ENCODE measurements at places on chromosomes 6 and 20.
A peak's percentile ranks its signal among the peaks of the same experiment; 100 is the strongest.

- no peak for DNase-seq
Observed at GRCh38 chr6:42136508-42137193, 5.8 kb downstream of the C6orf132 start.

GRCh38 chr6:2970753-2971419 lies 481 bp downstream of the SERPINB6 start:
- DNase-seq, result no peak

DNA sequence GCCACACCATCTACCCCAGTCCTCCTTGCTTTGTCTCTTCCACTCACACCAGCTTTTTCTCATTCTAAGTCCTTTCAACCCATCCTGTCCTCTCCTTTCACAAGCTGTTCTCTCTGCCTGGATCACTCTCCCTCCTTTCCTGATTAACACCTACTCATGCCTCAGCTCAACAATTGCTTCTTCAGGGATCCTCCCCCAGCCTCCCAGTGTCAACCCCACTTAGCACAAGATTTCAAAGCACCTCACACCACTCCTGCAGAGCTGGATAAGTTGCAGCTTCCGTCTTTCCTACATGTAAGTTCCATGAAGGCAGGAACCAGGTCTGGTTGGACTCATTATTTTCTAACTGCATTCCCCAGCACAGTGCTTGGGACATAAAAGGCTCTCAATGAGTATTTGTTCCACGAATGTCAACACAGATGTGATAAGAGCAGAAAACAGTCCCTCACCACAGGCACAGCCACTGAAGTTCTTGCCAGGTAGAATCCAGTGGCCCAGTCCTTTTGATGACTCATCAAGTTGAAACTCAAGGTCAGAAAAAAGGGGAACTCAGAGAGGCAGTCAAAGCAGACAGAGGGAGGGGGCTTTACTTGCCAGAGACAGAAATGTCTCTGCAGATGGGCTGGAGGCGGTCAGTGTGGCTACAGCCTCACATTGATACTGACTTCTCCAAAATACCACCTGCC lies 193.4 kb upstream of the PRDM1 start:
- peak; percentile 53 for DNase-seq

DNA sequence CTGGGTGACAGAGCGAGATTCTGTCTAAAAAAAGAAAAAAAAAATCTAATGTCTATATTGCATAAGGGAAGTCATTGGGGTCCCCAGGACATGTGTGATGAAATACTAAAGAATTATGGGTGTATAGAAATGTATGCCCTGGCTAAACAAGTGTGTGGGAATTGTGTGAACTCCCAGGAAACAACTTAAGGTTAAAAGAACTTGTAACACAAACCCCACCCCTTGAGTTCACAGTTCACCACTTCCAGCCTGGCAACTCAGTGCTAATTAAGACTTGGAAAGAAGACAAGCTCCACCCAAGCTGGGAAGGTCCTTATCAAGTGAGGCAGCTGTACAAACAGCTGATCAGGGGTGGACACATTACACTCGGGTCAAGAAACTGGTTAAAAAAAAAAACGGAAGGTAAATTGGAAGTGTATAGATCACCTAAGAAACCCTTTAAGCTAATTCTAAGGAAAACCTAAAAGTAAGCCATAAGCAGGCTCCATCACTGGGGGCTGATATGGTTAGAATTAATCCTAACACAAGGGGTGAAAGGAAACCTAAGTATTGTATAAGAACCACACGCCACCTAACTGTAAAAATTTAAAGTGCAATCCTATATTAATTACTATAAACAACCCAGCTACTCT lies 25.2 kb downstream of the HLA-A start:
- DNase-seq, result no peak

- DNase-seq, result no peak
Observed at GRCh38 chr6:151325075-151326050, 66.0 kb downstream of the ZBTB2 start.

- no peak for DNase-seq
Observed at GRCh38 chr20:11329271-11329670, 588.4 kb upstream of the BTBD3 start.

- DNase-seq, result no peak
Observed at GRCh38 chr6:41442800-41443501, 103.2 kb upstream of the FOXP4 start.

GRCh38 chr6:89483111-89483720 lies 50.3 kb downstream of the ANKRD6 start:
- DNase-seq, result no peak

DNA sequence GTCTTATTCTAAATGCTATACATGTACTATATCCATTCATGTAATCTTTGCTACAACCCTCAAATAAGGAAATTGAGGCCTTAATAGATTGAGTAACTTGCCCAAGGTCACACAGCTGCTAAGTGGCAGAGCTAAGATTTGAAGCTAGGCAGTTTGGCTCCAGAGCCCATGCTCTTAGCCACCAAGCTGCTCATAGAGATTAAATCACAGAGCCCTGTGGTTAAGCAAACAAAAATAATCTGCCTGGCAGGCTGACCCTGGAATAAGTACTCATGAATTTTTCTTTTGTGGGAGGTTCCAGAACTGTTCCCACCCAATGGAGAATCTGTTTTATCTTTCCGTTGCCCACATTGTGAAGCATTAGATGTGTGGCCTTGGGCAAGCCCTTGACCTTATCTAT lies 7.4 kb downstream of the AAR2 start:
- DNase-seq, result no peak

GRCh38 chr6:144264270-144265060 lies 20.7 kb upstream of the UTRN start:
- no peak for DNase-seq

GRCh38 chr6:136317021-136317694 lies 27.5 kb upstream of the BCLAF1 start:
- no peak for DNase-seq

DNA sequence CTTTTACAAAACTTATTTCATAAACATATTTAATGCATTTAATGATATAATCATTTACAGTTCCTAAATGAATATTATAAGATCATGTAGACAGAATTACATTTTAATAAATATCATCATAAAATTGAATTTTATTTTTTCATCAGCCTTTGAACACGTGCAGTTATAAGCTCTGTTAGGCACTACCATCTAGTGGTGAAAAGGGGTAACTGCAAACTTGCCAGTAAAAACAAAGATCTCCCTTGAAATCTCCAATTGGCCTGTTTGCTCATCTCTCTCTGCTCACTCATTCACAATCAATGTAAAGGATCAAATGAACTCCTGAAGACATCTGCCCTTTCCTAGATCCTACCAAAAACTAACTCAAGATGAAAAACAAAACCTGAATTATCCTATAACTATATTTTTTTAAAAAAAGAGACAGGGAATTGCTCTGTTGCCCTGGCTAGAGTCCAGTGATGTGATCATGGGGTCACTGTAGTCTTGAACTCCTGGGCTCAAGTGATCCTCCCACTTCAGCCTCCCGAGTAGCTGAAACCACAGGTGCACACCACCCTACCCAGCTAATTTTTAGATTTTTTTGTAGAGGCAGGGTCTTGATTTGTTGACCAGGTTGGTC lies 31.7 kb downstream of the SAMHD1 start:
- no peak for DNase-seq

DNA sequence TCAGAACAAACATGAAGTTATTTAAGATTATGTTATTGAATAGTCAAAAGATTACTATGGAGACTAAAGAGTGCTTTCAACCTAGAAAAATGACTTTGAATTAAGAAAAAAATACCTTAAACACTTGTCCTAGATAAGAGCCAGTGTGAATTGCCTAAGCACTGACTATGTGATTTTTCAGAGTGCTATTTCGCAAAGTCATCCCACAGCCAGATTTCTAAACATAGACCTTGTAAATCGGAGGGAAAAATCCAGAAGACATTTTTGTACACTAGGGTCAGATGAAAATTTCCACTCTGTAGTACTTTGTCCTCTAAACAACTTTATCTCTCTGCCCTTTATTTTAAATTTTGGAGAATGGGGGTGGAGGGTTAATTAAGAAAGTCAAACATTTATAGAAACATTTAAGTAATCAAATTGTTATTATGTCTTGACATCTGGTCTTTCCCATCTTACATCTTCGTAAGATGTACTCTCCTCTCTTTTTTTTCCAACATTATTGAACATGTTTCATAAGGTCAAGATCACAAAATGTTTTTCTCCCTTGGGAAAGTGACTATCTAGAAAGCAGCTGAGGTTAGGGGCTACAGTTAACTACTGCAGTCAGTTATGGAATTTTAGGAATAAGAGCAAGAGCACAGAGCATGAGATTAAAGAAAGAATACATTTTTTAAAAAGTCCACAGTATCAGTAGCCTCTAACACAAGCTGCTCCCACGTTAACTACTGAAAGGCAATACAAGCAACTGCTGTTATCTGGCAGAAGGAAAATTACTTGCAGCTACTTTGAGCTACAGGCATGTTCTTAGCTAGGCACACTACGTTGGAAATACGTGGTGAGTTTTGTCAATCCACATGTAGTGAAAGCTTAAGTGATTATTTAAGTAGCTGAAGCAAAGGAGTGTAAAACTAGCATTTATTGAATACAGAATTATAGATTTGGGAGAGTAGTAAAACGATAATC lies 648.5 kb downstream of the HTR1B start:
- no peak for DNase-seq

DNA sequence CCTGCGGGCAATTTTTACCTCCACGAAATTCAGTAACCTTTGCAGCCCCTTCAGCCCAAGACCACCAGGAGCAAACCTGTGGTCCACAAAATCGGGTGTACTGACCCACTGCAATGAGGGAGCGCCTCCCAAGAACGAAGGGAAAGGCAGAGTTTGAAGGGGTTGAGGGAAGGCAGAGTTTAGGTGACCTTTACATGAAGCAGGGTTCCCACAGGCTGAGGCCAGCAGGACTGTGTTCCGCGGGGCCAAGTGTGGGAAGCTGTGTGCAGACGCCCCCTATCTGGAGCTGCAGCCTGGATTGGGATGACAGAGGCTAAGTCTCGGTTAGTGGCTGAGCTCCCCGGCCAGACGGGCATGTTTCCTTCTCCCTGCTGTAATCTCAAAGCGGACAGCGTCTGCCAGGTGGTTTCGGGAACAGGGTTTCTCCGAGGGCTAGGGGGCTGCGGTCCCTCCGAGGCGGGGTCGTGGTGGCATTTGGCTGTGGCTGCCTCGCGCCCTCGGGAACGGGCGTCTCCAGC lies 826 bp upstream of the PYGB start:
- DNase-seq, result no peak

DNA sequence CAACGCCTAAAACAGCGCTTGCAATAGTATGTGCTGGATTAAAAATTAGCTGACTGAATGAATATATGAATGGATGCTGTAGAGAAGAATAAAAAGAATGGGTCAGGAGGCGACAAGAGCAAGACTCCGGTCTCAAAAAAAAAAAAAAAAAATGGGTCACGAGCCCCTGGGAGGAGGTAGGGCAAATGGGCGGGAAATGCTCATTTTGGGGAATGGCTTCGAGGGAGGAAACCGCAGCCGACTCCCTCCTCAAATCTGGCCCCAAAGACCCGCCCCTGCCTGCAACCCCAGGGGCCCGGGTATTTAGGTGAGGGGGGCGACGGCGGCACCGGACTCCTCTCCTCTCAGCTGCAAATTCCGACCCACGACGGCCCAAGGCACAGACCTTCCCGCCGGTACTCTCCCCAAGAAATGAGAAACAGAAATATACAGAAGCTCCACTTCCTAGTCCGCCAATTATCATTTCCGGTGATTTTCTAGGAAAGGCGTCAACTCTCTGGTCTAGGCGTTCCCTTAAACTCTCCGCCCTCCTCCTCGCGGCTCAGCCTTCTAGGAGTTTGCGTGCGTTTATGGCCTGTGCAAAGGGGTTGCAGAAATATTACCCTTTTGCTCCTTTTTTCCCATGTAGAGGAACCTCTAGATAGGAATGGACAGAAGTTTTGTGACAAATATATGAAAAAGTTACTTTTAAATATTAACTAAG lies at the start of gene ZNF311:
ZNF311 (minus strand) TSS at position 133 of the 703 bp plus-strand sequence. CDS start 1,361 bp downstream, outside the sequence.
- no peak for DNase-seq

DNA sequence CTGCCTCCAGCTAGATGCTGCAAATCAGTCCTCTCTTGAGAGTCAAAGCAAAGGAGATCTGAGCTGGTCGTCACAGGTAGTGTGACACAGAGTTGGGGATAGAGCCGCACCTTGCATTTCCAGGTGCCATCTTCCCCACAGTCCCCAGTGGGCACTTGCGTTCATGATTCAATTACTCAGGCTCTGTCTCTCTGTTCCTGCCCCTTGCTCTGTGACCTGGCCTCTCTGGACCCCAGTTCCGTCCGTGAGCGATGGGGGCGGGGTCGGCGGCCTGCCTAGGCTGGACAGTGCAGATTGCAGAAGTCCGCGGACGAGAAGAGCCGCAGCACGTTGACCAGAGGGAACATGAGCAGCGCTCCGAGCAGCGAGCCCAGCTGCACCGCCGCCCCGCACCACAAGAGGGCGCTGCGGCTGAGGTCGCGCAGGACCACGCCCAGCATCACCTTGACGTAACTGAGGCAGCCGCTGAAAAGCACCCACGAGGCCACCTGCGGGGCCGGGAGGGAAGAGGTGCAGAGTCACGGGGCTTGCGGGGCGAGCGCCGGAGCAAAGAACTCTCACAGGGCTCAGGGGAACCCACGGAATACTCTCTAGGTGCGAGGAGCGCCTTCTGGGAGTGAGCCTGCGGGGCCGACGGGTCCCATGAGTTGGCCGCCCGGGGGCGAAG lies 7.4 kb downstream of the SLC52A3 start:
- DNase-seq, result no peak

Measured in esophagus muscularis mucosa (tissue), 4 donors.